Calu3 (cell line): ENCODE measurements at places on chromosomes 2 and 18. TPM values are rescaled to one million over a fixed set of nuclear protein-coding genes. Genes with fewer than 3 reads are reported as not detected.
A peak's percentile ranks its signal among the peaks of the same experiment; 100 is the strongest.

The R3HDM1 gene
- 40.8 and 46.1 TPM in 2 replicates for total RNA-seq

- H3K4me1 ChIP-seq, result no peaks in the 10 kb centered on the region
- peaks cover 26% of the 10 kb centered on the region for H3K27me3 ChIP-seq
- H3K4me3 ChIP-seq, result no peak overlapping the region
- H3K27ac ChIP-seq, result no peak overlapping the region
These were observed 262.8 kb downstream of the DYSF start for GRCh38 chr2:71715951-71716696.

DNA sequence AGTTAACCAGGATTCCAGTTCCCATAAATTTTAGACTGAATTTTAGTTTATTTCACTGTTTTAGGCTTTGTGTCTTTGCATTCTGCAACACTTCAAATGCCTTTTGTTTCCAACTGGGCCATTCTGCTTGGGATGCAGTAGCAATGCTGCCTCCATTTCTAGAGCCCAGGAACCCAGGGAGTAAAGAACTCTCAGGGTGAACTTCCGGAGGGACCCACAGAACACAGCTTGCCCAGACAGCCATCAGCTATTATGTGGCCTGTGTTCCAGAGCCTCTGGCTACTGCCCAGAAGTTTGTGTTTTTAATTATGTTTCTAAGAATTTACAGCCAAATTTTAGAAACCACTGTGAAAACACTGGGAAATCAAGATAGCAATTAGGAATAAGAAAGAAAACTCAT lies 145.1 kb downstream of the TMEM163 start:
- no peak overlapping the region for H3K27ac ChIP-seq
- no peak overlapping the region for H3K4me3 ChIP-seq
- no peaks in the 10 kb centered on the region for H3K36me3 ChIP-seq
- H3K4me1 ChIP-seq, result no peaks in the 10 kb centered on the region

DNA sequence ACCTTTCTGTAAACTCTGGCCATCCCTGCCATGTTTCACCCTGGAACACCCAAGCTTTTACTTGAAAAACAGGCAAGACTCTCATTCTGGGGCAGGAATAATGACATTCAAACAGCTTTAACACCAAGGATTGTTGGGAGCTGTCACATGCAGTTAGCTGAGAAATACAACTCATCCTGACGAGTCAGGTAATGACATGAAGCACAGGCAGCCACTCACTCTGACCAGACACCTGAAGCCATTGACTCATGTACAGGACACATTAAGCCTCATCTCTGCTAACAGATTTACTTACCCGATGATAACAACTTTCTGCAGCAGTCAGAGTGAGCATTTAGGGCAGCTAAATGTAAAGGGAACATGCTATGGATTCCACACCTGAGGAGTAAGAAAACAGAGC lies 163.1 kb upstream of the PGAP1 start:
- H3K4me1 ChIP-seq, result peaks cover 19% of the 10 kb centered on the region
- H3K27ac ChIP-seq, result no peak overlapping the region
- no peaks in the 10 kb centered on the region for H3K36me3 ChIP-seq
- H3K4me3 ChIP-seq, result no peak overlapping the region
- no peak for DNase-seq
- H3K27me3 ChIP-seq, result no peaks in the 10 kb centered on the region

The C2orf66 gene
- total RNA-seq, result 0.35 and 0.37 TPM in 2 replicates

DNA sequence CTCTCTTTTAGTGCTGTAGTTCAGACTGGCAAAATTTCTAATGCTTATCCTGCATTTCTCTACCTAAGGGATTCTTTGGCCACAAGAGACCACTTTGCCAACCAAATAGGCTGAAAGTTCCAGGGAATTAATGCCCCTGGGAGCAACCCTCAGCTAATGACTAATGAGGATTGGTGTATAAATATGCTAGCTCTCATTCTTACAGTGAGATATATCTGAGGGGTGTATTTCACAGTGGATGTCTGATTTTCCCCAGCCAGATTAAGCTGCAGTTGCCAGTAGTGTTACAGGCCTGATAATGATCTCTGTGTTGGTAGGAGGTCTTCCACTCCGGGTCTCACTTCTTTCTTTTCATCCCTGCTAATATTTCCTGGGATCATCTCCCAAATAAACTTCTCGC lies 90.4 kb downstream of the GULP1 start:
- H3K4me1 ChIP-seq, result peaks cover 46% of the 10 kb centered on the region
- H3K27me3 ChIP-seq, result no peaks in the 10 kb centered on the region
- peak overlapping the region; percentile 87 for H3K27ac ChIP-seq
- H3K36me3 ChIP-seq, result peaks cover 48% of the 10 kb centered on the region
- H3K4me3 ChIP-seq, result peak overlapping the region; percentile 60
- no peak for DNase-seq

The ALPG gene
- not detected in 2 replicates for total RNA-seq

DNA sequence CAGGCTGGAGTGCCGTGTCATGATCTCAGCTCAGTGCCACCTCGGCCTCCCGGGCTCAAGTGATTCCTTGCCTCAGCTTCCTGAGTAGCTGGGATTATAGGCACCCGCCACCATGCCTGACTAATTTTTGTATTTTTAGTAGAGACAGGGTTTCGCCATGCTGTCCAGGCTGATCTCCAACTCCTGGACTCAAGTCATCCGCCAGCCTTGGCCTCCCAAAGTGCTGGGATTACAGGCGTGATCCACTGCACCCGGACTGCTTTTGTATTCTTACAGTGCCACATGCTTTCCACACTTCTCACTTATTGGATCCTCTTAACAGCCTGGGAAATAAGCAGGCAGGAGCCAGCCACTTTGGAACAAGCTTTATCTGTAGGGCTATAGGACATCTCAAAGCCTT lies 25.3 kb upstream of the BCL2L11 start:
- H3K36me3 ChIP-seq, result no peaks in the 10 kb centered on the region
- H3K4me3 ChIP-seq, result no peak overlapping the region
- DNase-seq, result no peak
- H3K4me1 ChIP-seq, result no peaks in the 10 kb centered on the region
- no peak overlapping the region for H3K27ac ChIP-seq

The IL36A gene
- total RNA-seq, result not detected in 2 replicates

DNA sequence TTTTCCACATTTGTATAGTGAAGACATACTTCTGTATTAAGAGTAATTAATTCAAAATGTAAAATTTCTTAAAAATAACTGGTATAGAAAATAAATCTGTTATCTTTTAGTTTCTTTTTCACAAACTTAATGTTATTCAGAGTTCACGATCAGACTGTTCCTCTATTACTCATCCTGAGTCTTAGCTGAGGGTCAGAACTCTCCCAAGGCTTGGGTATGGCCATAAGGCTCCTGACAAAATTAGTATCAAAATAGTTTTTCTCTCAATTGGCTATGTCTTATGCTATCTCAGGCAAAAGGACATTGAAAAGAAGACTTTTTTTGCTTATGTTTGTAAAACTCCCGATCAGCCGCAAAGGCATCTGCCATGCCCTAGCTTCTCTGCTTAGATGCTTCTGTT lies 56.1 kb upstream of the NAB1 start:
- H3K27ac ChIP-seq, result no peak overlapping the region
- H3K36me3 ChIP-seq, result no peaks in the 10 kb centered on the region
- H3K27me3 ChIP-seq, result no peaks in the 10 kb centered on the region
- no peak for DNase-seq
- H3K4me1 ChIP-seq, result no peaks in the 10 kb centered on the region
- no peak overlapping the region for H3K4me3 ChIP-seq

The C2orf80 gene
- total RNA-seq, result not detected in 2 replicates

DNA sequence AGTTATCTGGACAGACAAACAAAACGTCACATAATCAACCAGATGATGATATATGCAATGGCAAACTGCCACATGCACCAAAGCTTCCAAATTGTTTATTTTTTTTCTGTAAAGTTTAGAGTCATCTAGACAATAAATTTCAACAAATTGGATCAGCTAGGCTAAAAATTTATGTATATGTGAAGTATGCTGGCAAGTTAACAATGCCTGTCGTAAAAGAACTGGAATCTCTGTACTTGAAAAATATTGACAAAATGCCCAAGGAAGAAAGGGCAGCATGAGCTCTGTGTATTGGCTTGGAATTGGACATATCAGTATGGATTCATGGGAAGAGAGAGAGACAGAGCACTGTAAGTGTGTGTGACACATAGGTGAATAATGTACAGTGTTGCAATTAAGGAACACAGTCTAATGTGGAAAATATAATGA lies 309.8 kb downstream of the ERBB4 start:
- H3K36me3 ChIP-seq, result no peaks in the 10 kb centered on the region
- H3K27ac ChIP-seq, result no peak overlapping the region
- no peaks in the 10 kb centered on the region for H3K27me3 ChIP-seq
- DNase-seq, result no peak
- H3K4me3 ChIP-seq, result no peak overlapping the region
- H3K4me1 ChIP-seq, result peaks cover 9% of the 10 kb centered on the region

DNA sequence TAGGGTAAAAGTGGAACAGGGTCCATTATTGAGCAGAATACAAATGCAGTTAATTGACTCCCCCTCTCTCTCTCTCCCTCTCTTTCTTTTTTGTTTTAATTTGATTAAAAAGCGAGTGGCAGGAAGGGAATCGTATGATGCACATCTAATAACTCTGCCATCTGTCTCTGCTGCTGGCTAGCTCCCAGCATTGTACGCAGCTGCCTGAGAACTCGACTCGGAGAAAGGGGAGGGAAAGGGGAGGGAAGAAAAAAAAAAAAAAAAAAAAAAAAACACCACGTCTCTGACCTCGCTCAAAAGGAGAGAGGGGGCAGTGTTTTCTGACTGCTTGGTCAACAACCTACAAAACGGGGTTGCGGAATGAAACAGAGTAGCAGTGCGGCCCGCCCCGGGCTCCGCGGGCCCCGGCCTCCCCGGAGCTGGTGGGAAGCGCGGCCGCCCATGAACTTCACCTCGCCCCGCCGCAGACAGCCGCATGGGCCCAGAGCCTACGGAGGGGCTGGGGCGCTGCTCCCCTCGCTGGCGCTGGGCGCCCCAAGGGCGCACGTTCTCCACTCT lies 265.7 kb downstream of the TCF4 start:
- H3K27ac ChIP-seq, result no peak overlapping the region
- no peak for DNase-seq
- H3K4me3 ChIP-seq, result peak overlapping the region; percentile 45
- no peaks in the 10 kb centered on the region for H3K4me1 ChIP-seq
- H3K36me3 ChIP-seq, result no peaks in the 10 kb centered on the region

DNA sequence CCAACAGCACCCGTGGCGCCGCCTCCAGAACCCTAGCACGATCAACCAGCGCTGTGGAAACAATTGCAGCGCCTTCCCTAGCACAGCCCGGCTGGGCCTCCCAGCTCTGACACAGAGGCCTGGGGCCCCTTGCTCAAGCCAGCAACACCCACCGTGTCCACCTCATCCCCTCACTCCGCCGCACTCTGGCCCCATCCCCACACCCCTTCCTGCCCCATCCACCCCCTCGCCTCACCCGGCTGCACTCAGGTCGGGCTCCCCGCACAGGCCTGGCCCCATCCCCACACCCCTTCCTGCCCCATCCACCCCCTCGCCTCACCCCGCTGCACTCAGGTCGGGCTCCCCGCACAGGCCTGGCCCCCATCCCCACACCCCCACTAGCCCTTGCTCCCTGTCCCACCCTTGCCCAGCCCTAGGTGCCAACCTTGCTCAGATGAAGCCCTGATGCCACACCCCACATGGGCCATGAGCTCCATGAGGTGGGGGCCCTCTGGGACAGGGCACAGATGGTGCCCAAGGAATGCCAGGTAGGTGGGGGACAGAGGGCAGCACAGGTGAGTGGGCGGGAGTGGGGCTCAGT lies 28.7 kb downstream of the KIF1A start:
- H3K4me3 ChIP-seq, result no peak overlapping the region
- no peaks in the 10 kb centered on the region for H3K4me1 ChIP-seq
- peaks cover 17% of the 10 kb centered on the region for H3K27me3 ChIP-seq

The IL37 gene
- total RNA-seq, result 1.9 and 2.0 TPM in 2 replicates

- DNase-seq, result peak; percentile 20
- no peak overlapping the region for H3K27ac ChIP-seq
- no peaks in the 10 kb centered on the region for H3K27me3 ChIP-seq
These were observed 48.2 kb downstream of the CRIM1 start for GRCh38 chr2:36403675-36404230.

DNA sequence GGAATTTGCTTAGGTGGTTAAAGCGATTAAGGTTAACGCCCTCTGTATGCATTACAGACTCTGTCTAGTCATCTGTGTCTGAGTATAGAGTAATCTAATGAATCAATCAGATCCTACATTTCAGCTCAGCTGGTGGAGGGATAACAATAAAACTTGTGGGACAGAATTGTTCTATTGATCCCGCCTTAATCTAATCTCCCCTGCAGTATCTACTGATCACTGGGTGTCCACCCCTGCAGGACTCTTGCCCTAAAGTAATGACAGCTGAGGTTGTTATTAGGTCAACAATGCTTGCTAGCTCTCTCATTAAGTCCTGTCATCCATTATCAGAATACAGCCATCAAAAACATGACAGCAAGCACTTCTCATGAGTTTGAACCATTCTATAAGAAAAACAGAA lies 462.6 kb upstream of the TMEFF2 start:
- DNase-seq, result no peak
- no peaks in the 10 kb centered on the region for H3K36me3 ChIP-seq
- no peak overlapping the region for H3K27ac ChIP-seq
- H3K4me1 ChIP-seq, result no peaks in the 10 kb centered on the region

DNA sequence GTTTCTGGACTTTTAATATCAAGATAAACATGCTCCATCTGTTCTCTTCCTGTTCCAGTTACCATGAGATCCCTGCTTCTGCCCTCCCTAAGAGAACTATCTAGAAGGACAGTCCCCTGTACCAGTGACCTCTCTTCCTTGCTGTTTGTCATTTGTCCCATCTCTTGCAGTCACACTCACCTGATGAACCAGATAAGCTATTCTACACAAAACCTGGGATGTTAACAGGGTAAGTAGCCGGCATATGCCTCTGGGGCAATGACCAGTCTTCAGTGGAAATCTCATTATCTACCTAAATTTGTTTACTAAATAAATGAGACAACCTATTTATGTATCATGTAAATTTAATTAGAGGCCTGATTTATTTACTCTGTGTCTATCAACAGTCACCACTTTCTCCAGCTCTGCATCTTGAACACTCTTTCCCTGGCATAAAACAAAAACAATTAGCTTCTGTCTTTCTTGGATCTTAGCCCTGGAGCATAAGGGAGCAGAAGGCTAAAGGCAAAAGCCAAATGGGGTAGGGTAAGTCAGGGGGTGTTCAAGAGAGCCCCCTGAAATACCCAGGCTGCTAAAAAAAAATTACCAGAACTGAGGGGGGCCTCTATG lies 337.7 kb downstream of the ALK start:
- H3K27ac ChIP-seq, result no peak overlapping the region
- peaks cover 67% of the 10 kb centered on the region for H3K27me3 ChIP-seq
- no peaks in the 10 kb centered on the region for H3K36me3 ChIP-seq
- no peaks in the 10 kb centered on the region for H3K4me1 ChIP-seq

The OTOS gene
- not detected in 2 replicates for total RNA-seq

- no peak overlapping the region for H3K27ac ChIP-seq
- no peak for DNase-seq
- H3K4me1 ChIP-seq, result no peaks in the 10 kb centered on the region
- H3K27me3 ChIP-seq, result no peaks in the 10 kb centered on the region
- H3K36me3 ChIP-seq, result no peaks in the 10 kb centered on the region
These were observed 504.9 kb downstream of the CCDC85A start for GRCh38 chr2:56688661-56689060.
